ENCODE measurements at places on chromosomes 7 and 10. TPM values are rescaled to one million over a fixed set of nuclear protein-coding genes. Genes with fewer than 3 reads are reported as not detected.
A peak's percentile ranks its signal among the peaks of the same experiment; 100 is the strongest.

CPA5 gene
- 2.6 TPM for total RNA-seq

DNA sequence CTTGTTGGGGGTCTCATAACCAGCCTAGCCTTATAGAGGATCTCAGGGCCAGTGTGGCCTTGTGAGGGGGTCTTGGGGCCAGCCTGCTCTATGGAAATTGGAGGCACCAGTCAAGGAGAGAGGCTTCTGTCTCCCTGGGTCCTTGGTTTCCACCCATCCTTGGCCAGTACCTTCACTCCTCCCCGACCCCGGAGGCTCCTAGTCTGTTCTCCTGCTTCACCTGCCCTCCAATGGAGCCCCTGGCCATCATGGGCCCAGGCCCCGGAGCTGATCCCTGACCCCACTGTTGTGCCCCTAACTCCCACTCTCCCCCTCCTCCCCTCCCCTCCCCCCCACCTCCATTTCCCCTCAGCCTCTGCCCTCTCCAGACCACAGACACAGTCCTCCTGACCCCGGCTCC, 29.7 kb downstream of the RASGEF1A start:
- H3K27me3 ChIP-seq = no peaks in the 10 kb centered on the region
- no peaks in the 10 kb centered on the region for H3K4me1 ChIP-seq
- no peak overlapping the region for H3K4me3 ChIP-seq
- H3K36me3 ChIP-seq = no peaks in the 10 kb centered on the region
- H3K27ac ChIP-seq = no peak overlapping the region

DNA sequence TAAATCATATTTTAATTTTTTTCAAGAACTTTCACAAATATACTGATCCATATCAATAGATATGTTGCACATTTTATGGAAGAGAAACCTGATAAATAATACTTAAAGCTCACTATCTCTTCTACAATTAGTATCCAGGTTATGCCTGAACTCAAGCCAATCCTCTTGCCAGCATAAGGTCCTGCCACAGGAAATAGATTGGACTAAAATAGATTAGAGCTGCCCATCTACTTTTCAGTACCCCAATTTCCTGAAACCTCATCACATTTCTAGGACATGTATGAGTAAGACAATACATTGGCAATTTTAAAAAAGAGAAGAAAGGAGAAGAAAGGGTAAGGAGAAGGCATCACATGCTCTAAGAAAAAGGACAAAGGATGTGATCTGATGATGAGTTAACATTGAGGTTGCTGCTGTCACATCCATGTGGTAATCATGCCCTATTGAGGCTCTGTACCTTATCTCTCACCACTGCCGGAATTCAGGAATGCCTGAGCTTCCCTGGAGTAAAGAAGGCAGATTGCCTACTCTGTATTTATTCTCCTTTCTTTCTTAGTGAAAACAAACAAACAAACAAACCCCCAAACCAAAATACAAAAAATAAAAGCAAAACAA, 199.7 kb downstream of the ANK3 start:
- no peak overlapping the region for H3K27ac ChIP-seq
- H3K4me1 ChIP-seq = no peaks in the 10 kb centered on the region
- H3K27me3 ChIP-seq = no peaks in the 10 kb centered on the region
- H3K36me3 ChIP-seq = no peaks in the 10 kb centered on the region
- H3K4me3 ChIP-seq = no peak overlapping the region

MASTL gene
- total RNA-seq = 78.8 TPM

DNA sequence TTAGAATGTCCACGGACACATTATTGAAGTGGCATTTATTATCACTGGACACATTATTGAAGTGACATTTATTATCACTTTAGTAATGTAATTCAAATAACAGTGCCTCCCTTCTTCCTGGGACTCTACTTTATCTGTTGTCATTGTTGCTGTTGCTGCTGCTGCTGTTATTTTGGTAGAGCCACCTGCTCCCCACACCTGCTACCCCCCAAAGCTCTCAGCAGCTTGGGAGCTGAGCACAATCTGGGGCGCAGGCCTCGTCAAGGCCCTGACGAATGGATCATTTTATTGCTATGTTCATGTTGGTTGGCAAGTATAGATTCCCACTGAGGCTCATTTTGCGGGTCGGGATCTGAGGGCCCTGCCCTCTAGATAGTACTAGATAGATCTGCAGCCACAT, 24.8 kb downstream of the FIGNL1 start:
- no peak overlapping the region for H3K27ac ChIP-seq
- DNase-seq = no peak
- H3K4me3 ChIP-seq = no peak overlapping the region

- no peak overlapping the region for H3K4me3 ChIP-seq
- H3K36me3 ChIP-seq = no peaks in the 10 kb centered on the region
- H3K4me1 ChIP-seq = peaks cover 39% of the 10 kb centered on the region
- DNase-seq = no peak
- no peak overlapping the region for H3K27ac ChIP-seq
Measured at GRCh38 chr10:58642283-58642682, 129.6 kb downstream of the BICC1 start.

TMEM236 gene
- total RNA-seq = not detected

- H3K4me3 ChIP-seq = no peak overlapping the region
- H3K4me1 ChIP-seq = no peaks in the 10 kb centered on the region
- 0 out of 2 replicates have a peak, but pooled peaks cover 2% of the 10 kb centered on the region for H3K36me3 ChIP-seq
- DNase-seq = no peak
- H3K27me3 ChIP-seq = no peaks in the 10 kb centered on the region
Measured at GRCh38 chr7:79923953-79924352, 210.7 kb upstream of the GNAI1 start.

TMUB1 gene
- 43.5 TPM for total RNA-seq

SPDYE9 gene
- total RNA-seq = not detected

AGAP9 gene
- 2.3 TPM for total RNA-seq

- DNase-seq = no peak
- H3K4me1 ChIP-seq = no peaks in the 10 kb centered on the region
- no peaks in the 10 kb centered on the region for H3K27me3 ChIP-seq
- H3K36me3 ChIP-seq = no peaks in the 10 kb centered on the region
Measured at GRCh38 chr10:16439295-16439694, 2.5 kb downstream of the PTER start.

PRPS1L1 gene
- total RNA-seq = not detected

DNA sequence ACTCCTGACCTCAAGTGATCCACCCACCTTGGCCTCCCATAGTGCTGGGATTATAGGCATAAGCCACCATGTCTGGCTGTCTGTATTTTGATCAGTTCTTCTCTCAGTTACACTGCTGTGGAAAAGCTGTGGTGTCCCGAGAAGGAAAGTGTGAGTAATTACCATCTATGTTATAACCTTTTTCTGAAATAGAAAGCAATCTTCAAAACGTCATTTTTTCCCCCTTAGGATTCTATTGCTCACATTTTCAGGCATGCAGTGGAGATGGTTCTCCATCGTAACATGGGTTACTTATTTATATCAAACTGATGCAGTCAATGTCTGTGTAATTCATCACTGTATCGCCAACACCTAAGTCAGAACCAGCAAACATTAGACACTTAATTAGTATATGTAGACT, 103.5 kb upstream of the FAM3C start:
- no peaks in the 10 kb centered on the region for H3K36me3 ChIP-seq
- peaks cover 5% of the 10 kb centered on the region for H3K4me1 ChIP-seq
- no peak overlapping the region for H3K27ac ChIP-seq
- H3K27me3 ChIP-seq = no peaks in the 10 kb centered on the region
- no peak for DNase-seq
- no peak overlapping the region for H3K4me3 ChIP-seq

DNA sequence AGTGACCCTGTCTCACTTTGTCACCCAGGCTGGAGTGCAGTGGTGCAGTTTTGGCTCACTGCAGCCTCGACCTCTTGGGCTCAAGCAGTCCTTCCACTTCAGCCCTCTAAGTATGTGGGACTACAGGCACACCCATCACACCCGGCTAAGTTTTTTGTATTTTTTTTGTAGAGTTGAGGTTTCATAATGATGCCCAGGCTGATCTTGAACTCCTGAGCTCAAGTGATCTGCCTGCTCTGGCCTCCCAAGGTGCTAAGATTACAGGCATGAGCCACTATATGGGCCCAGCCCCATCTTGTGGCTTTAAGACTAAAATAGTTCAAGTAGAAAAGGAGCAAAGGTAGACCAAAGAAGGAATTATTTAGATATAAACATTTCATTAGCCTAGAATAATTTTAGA, 65.5 kb downstream of the MLLT10 start:
- H3K4me1 ChIP-seq = no peaks in the 10 kb centered on the region
- no peak for DNase-seq
- no peaks in the 10 kb centered on the region for H3K36me3 ChIP-seq
- no peak overlapping the region for H3K27ac ChIP-seq
- H3K4me3 ChIP-seq = no peak overlapping the region
- no peaks in the 10 kb centered on the region for H3K27me3 ChIP-seq

SYT15 gene
- 0.08 TPM for total RNA-seq

- peaks cover 21% of the 10 kb centered on the region for H3K4me1 ChIP-seq
Measured at GRCh38 chr10:102615361-102615760, 28.9 kb upstream of the TRIM8 start.

FAM237B gene
- total RNA-seq = not detected

GRCh38 chr7:125966278-125967048, 1036.8 kb upstream of the POT1 start:
- H3K4me1 ChIP-seq = no peaks in the 10 kb centered on the region
- H3K27ac ChIP-seq = no peak overlapping the region
- DNase-seq = no peak
- H3K4me3 ChIP-seq = no peak overlapping the region

COL26A1 gene
- total RNA-seq = 0.10 TPM

- no peak overlapping the region for H3K4me3 ChIP-seq
- H3K27me3 ChIP-seq = no peaks in the 10 kb centered on the region
- no peak for DNase-seq
- no peaks in the 10 kb centered on the region for H3K4me1 ChIP-seq
- H3K27ac ChIP-seq = no peak overlapping the region
Measured at GRCh38 chr7:52863652-52864051, 171.8 kb upstream of the POM121L12 start.

DNA sequence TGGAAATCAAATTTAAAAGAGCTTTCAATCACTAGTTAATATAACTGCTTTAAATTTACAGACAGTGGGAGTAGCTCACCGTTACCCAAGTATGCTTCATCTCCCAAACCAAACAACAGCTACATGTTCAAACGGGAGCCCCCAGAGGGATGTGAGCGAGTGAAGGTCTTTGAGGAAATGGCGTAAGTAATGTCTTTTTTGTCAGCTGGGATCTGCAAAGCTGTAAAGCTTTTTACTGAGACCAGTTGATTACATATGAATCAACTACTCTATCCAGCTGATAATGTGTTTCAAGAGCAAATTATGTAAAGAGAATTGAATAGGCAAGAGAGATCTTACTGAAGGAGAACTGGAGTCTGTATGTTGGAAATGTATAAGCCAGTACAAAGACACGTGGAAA, 116.2 kb downstream of the GLCCI1 start:
- H3K4me3 ChIP-seq = no peak overlapping the region
- no peaks in the 10 kb centered on the region for H3K4me1 ChIP-seq
- H3K27ac ChIP-seq = no peak overlapping the region
- H3K27me3 ChIP-seq = no peaks in the 10 kb centered on the region
- DNase-seq = no peak

DNA sequence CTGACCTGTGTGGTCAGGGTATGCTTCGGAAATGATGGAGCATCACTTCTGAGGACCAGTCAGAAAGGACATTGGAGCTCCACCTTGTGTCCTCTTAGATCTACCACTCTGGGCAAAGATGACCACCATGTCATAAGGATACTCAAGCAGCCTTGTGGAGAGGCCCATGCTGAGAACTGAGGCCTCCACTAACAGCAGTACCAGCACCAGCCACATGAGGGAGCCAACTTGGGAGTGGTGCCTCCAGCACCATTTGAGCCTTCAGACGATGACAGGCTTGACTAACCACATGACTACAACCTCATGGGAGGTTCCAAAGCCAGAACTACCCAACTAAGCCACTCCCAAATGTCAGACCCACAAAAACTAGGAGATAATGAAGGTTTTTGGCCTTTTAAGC, 116.0 kb downstream of the NPTX2 start:
- H3K27me3 ChIP-seq = no peaks in the 10 kb centered on the region
- H3K27ac ChIP-seq = no peak overlapping the region
- DNase-seq = peak; percentile 62
- no peaks in the 10 kb centered on the region for H3K4me1 ChIP-seq
- no peaks in the 10 kb centered on the region for H3K36me3 ChIP-seq

DNA sequence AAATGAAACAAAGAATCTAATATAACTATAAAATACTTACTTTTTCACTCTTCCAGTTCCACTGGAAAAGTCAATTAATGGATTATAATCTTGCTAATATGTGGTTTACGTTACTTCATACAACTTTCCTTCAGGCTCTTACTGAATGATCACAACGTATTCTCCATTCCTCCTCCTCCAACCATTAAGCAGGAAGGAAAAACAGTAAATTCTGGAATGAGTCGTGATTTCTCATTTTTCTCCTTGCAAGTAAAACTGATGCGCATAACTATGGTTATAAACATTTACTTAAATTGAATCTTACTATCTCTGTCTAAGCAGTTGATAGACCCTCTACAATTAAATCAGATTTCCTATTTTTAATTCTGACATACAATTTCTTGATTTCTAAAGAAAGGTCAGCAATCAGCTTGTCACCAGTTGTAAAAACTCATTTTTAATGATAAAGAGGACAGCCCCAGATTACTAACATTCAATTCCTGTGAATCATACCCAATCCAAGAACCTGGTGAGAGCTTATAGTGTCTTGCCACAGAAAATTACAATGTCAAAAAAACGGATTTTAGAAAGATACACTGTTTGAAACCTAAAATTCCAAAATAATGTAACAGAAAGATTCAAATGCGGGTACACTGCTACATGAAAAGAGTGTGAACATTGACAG, 64.3 kb downstream of the EZH2 start:
- no peak overlapping the region for H3K4me3 ChIP-seq
- no peak overlapping the region for H3K27ac ChIP-seq
- DNase-seq = no peak
- H3K4me1 ChIP-seq = no peaks in the 10 kb centered on the region
- H3K27me3 ChIP-seq = no peaks in the 10 kb centered on the region

GRCh38 chr10:4370376-4370775, 455.6 kb upstream of the AKR1E2 start:
- no peaks in the 10 kb centered on the region for H3K27me3 ChIP-seq
- H3K36me3 ChIP-seq = no peaks in the 10 kb centered on the region
- H3K4me3 ChIP-seq = no peak overlapping the region
- H3K27ac ChIP-seq = no peak overlapping the region
- DNase-seq = peak; percentile 6
- peaks cover 27% of the 10 kb centered on the region for H3K4me1 ChIP-seq

H2BK1 gene
- total RNA-seq = not detected

IFIT3 gene
- 0.76 TPM for total RNA-seq

C7orf57 gene
- total RNA-seq = 0.06 TPM

- no peaks in the 10 kb centered on the region for H3K36me3 ChIP-seq
- H3K27me3 ChIP-seq = no peaks in the 10 kb centered on the region
- H3K27ac ChIP-seq = no peak overlapping the region
- no peak overlapping the region for H3K4me3 ChIP-seq
Measured at GRCh38 chr7:128035712-128036111, 4.5 kb upstream of the LRRC4 start.

GRCh38 chr7:104453190-104453589, 124.8 kb downstream of the LHFPL3 start:
- no peak overlapping the region for H3K27ac ChIP-seq
- no peak for DNase-seq
- H3K4me3 ChIP-seq = no peak overlapping the region
- 0 out of 2 replicates have a peak, but pooled peaks cover 2% of the 10 kb centered on the region for H3K36me3 ChIP-seq
- no peaks in the 10 kb centered on the region for H3K27me3 ChIP-seq

All from SJCRH30 (cell line).